ENCODE measurements at places on chromosomes 2 and 18.
A peak's percentile ranks its signal among the peaks of the same experiment; 100 is the strongest.

DNA sequence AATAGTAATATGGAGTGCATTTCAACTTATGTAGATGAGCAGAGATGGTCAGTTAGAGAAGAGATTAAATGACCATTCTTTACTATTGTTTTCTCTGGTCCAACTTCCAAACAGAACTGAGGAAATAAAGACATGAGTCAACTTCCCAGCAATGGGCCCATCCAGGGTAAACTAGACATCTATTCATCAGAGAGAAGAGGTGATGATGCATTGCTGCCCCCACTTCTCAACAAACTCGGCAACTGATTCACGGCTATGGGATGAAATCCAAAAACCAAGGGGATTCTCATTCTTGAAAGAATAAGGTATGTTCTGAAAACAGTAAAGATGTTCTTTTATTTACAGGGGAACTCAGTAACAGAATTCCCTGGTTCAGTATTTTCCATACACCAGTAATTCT is 190.7 kb downstream of the RDH14 start:
- DNase-seq: no peak

DNA sequence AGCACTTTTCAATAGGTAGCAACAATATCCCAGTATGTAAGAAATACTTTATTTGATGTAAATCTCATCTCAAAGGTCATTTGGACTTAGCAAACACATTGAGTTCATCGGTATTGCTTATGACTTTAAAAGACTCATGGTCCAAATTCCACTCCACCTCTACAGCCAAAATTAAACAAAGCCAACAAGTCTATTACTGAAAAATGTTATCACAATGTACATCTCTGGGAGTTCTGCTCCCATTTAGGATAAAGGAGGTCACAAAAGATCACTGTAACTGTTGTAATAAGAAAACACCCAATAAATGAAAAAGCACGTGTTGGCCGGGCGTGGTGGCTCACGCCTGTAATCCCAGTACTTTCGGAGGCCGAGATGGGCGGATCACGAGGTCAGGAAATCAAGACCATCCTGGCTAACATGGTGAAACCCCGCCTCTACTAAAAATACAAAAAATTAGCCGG is 50.0 kb downstream of the ESCO1 start:
- no peak for DNase-seq

DNA sequence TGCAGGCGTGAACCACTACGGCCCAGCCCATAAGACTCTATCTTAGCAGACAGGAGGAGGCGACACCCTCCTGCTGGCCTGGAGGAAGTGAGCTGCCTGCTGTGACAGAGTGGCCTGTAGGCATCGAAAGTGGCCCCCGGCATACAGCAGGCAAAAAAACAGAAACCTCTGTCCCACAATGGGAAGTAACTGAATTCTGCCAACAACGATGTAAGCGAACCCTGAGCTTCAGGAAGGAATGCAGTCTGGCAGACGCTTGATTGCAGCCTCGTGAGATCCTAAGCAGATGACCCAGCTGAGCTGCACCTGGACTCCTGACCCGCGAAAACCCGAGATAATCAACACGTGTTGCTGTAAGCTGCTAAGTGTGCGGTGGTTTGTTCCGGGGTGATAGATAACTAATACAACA is 13.6 kb downstream of the MRO start:
- peak; percentile 80 for DNase-seq

DNA sequence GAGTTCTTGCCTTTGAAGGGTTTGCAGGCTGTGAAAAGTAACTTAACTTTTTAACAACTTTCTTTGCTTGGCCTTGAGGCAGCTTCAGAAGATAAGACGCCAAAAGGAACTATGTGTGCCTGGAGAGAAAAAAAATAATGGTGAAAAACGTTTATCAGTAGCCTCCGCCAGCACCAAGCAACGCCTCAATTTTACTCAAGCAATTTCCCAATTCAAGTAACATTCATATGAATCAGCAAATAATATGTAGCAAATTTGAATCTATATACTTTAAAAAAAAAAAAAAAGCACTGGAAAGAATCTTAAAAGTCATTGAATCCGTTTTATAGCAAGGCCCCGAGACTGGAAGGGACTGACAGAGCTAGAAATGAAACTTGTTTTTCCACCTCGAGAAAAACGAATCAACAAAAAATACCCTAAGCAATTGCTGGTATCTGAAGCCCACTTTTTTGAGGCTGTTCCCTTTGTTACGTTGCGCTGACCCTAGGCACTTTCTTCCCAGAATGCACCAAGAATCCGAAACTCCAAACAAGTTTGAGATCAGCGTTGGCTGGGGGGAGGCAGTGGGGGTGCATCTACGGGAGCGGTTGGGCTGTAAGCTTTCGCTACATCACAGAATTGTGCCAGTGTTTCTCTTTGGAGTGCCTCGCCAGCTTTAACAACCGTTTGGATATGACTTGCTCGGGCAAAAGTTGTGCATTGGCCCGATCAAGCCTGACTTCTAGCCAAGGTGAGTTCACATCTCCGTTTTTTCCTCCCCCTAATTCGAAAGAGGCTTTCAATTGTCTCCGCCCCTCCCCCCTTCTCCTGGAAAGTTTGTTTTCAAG is 2.7 kb upstream of the TGIF1 start:
- peak; percentile 52 for DNase-seq

GRCh38 chr18:79819968-79820351 is 22.2 kb downstream of the KCNG2 start:
- DNase-seq: peak; percentile 81

DNA sequence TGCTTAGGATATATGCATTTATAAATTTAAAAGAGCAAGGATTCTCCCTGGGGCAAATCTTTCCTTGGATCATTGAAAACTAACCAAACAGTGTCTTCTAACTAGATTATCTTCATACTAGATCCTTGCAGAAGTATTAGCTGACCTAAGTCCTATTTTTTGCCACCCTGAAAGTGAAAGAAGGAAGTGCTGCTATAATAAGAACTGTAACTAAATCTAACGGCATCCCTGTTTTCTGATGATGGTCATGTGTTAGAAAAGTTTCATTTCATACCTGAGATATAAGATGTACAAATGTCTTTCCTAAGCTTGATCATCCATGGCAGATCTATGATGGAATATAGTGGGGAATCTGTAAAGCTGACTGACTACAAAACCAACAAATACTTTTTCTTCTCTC is 102.7 kb downstream of the MAP2 start:
- DNase-seq: peak; percentile 80

DNA sequence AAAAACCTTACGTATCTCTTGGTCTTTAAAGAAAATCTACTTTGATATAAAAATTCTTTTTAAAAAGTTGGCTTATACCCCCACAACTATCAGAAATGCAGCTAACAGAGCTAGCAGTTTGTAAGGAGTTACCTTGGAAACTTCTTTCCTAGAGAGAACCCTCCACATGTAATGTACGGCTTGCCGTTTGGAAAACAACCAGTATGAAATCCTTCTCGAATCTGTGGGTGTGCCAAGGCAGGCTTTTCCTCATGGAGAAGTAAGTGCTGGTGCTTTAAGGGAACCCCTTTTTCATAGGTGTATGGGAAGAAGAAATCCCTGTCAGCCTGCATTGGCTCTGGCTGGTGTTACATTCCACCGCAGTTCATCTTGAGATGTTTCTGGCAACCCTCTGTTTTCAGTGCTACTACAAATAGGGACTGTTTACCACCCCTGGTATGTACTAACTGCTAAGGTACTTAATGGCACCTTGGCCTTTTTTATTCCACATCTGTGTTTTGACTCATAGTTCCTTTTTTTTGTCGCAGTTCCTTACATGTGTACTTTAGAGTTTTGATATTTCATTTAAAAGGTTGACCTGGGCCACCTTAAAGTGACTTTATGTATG is 248.4 kb downstream of the FHOD3 start:
- DNase-seq: no peak

GRCh38 chr2:43306197-43306596 is 79.8 kb upstream of the ZFP36L2 start:
- no peak for DNase-seq

DNA sequence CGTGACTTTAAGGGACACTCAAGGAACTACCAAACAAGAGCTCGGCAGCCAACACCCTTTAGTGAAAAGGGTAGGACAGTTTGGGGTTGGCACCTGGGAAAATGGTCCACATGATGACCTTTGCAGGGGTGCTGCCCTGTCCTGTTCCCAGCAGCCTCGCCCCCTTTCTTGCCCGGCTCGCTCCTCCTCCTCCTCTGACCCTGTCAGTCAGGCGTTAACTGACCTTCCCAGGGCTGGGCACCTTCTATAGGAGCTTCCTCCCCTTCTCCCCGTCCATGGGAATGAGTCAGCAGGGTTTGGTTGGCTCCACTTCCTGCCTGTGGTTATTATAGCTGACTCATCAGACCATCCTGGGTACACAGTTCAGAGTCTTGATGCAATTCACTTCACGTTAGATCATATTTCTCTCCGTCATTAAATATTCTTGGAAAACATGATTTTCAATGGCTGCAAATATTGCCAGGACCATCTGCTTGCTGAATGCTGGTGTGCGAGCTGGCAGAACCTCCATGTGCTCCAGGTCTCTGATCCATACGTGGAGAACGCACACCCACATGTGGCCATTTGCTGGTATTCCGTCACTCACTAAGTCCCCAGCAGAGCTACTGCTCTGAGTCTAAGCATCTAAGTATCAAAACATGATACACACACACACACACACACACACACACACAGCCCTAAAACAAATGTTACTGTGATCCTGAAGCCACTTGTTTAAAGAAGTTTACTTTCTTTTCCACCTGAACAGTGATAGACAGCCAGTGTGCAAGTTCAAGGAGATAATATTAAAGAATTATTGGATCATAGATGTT is 185.0 kb downstream of the ANAPC1 start:
- peak; percentile 91 for DNase-seq

DNA sequence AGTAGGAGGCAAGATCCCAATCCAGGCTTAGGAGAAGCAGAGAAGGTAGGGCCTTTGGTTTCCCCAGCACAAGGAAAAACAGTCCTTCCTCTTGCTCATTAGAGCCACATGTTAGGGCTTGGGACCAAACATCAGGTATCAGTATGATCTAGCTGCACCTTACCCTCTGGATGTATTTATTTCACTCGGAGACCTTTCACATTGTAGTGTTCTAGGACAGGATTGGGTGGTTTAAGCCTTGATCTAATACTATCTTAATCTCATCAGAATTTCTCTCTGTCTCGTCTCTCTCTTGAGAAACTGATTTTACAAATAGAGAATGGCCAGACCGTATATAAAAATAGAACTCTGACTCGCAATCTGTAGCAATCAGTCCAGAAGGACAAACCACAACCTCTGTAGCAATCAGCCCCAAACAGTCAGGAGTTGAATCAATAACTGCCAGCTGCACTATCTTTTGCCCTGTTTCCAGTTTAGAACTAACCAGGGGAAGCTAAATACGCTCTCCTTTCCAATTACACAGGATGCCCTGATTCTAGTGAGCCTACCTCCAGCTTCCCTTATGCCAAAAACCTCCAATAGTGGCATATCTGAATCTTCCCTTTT is 207.1 kb downstream of the TDRD15 start:
- DNase-seq: peak; percentile 61

GRCh38 chr2:19362755-19363473 is 4.5 kb upstream of the OSR1 start:
- DNase-seq: peak; percentile 69

DNA sequence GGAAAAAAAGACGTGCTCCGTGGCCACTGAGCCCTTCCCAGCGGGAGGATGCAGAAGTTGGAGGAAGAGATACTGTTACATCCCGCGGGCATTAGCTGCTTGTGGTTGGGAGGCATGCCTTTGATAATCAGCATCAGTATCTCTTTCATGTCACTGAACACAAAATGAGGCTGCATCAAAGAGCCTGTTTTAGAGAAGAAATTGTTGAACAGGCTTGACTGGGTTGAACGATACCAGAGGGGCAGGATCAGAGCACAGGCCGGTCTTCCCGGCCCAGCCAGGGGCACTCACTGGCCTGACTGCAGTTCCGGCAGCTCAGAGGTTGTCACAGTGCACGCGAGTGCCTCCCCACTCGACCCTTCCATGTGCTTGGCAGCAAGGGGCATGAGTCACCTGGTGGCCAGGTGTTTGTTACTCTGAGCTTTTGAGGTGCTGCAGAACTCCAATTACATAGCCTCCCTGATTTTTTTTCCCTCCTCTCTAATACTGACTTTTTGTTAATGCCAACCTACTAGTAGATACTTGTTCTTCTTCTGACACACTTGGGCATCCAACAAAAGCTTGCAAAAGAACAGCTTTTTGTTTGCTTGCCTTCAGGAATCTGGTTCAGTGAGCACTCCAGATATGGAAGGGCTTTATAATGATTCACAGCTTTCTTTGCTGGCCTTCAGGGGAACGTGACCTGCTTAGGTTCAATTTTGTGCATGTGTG is 121.6 kb downstream of the VAPA start:
- DNase-seq: no peak

GRCh38 chr2:84338069-84338468 is 121.0 kb downstream of the SUCLG1 start:
- DNase-seq: no peak

- no peak for DNase-seq
Measured at GRCh38 chr2:175855794-175856453, 146.1 kb downstream of the LNPK start.

Measured in suppressor macrophage (primary cell).